ENCODE measurements at places on chromosomes 3 and 15. TPM values are rescaled to one million over a fixed set of nuclear protein-coding genes. Genes with fewer than 3 reads are reported as not detected.

SNURF gene
- polyA plus RNA-seq = 3.1 TPM

DNA sequence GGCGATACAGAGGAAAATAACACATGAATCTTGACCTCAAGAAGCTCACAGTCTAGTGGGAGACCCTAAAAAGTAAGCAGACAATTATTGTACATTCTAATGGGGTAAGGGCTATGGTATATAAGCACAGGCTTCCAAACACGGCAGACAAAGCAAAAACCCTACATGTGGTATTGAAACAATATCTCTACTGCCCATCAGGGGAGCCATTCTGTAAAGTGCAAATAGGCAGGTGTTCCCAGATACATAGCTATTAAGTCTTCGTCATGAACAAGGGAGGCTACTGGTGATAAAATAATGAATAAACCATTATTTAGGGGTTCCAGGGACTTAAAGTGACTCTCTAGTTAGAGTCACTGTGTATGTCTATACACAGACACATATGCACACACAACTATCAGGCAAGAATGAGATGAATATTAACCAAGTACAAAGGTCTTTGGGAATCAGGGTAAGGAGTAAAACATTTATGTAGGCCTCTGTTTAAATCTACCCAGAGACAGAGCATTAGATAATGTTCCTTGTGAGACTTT, 38.7 kb upstream of the ASB14 start:
- DNase-seq = no peak

DNA sequence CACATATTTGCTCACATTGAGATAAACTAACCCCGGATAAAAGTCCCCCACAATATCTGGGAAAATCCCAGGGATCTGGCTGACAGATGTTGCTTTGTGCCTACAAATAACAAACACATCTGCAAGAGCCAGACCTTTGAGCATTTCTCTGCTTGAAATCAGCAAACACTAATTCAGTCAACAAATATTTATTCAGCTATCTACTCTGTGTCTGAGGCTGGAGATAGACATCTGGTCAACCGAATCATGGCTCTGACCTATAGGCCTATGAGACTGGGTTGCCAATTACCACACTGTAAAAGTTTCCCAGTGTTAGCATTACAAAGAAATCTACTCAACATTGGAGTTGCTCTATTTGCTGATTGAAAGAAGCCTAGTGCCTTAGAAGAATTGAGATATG, 201.1 kb upstream of the CADPS start:
- DNase-seq = no peak

USP50 gene
- polyA plus RNA-seq = not detected

DNA sequence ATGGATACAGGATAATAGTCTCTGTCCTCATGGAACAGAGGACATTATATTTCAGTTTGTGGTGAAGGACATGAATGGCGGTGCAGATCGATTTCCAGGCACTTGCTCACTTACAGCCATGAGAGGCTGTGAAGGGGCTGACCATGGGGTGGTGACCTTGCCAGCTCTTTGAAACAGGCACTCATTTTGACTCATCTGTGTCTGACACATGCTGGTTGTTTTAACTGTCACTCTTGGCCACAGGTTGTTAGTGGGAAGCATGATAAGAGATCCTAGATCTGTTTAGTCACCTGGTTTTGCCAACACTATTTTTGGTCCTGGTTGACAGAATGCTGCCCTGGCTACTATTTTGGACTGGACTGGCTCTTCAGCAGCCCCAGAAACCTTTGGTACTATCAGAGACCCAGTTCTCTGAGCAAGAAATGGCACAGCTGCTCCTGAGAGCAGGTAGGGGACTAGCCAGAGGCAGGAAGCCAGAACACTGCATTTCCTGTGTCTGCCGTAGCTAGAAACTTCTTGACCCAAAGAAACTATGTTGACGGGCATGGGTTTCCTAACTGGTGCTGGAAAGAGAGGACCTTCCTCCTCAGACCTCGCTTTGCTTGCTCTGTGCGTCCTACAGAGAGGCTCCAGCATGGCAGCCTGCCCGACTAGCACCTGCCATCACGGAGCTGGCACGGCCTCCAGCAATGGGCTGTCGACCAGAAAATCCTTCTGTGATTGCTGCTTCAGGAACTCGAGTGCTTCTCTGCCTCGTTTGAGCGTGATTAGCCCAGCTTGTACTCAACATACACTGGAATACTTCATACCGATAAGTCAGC, 6.3 kb downstream of the PXYLP1 start:
- no peak for DNase-seq

- DNase-seq = no peak
Observed at GRCh38 chr3:29426302-29427226, 145.7 kb downstream of the RBMS3 start.

- no peak for DNase-seq
Observed at GRCh38 chr3:25610167-25610566, 54.5 kb downstream of the TOP2B start.

GRCh38 chr3:27573780-27574437, 89.7 kb upstream of the SLC4A7 start:
- no peak for DNase-seq
